ENCODE measurements at places on chromosomes 4 and X. TPM values are rescaled to one million over a fixed set of nuclear protein-coding genes. Genes with fewer than 3 reads are reported as not detected.

The GPR50 gene
- not detected for total RNA-seq

The NLGN4X gene
- total RNA-seq = not detected

The ELMOD2 gene
- 25.3 TPM for total RNA-seq

The CTAG1B gene
- not detected for total RNA-seq
